ENCODE measurements at places on chromosomes 12 and 14.

DNA sequence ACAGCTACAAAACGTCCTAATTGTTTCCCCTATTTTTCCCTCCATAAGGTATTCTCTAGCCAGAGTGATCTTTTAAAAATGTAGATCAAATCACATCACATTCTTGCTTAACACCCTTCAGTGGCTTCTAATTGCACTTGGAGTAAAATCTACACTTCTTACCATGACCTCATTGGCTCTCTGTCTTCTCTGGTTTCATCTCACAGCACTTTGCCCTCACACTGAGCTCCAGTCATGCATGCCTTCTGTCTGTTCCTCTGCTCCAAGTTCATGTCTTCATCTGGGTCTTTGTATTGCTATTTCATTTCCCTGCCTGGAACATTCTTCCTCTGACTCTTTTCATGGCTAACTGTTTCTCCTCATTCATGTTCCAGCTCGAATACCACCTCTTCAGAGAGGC, 220.4 kb upstream of the GARIN6 start:
- DNase-seq, result no peak

DNA sequence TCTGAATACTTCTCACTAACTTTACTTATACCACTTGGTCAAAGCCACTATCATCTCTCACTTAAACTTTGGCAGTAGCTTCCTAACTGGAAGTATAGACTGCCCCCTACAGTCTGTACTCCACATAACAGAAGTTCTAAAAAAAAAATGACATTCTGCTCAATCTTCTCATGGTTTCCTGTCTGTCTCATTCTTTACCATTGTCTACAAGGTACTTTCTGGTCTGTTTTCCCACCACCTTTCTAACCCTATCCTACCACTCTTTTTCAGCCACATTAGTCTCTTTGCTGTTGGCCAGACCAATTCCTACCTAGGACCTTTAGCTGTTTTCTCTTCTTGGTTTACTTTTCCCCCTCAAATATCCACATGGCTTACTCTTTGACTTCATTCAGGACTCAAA, 14.7 kb downstream of the CPSF6 start:
- DNase-seq, result no peak

GRCh38 chr14:54447231-54447692, 6.1 kb upstream of the CNIH1 start:
- DNase-seq, result no peak

DNA sequence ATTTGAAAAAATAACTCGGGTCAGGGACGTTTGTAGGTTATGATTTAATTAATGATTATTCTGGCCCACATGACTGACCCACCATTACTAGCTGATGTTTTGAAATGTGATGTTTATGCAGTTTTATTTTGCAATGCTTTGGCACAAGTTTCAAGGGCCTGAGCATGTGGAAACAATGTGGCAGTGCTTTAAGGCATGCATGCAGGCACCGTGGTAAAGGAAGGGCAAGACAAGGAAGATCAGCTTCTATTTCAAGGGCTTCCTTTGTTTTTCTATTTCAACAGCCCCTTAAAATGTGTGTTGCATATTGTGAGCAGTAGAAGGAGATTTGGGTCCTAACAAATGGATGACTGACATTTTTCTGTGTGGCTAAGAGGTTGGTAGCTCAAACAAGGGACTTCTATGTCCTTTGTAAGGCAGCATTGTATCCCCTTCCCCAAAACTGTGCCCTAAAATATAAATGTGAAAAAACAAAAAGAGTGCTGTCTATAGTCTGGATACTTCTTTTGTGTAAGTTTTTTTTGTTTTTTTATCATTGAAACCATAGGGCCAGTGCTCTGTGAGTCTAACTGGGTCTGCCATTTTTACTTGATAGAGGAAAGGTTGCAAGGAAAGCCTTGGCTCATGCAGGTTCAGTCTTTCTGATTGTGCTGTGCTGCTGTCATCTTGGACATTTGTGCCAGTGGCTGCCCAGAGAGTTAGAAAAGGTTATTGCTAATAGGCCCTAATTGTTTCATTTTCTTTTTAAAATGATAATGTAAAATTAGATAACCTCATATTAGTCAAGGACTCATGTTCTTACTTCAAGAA, 103.5 kb downstream of the FGD4 start:
- DNase-seq, result no peak

- no peak for DNase-seq
Observed at GRCh38 chr12:44091948-44092606, 256.2 kb downstream of the TMEM117 start.

DNA sequence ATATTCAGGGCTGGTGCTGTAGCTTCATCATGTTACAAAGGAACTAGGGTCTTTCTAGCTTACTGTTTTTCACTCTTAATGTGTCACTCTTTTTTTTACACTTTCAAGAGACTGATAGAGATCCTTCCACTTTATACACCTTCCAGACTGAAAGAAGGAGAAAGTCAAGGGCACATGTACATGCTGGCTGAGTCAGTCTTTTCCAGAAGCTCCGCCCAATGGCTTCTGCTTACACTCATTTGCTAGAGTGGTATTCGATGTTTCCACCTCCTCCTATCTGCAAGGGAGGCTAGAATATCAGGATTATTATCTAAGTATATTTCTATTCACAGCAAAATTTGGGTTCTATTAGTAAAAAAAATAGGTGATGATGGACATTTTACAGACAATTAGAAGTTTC, 325.8 kb upstream of the OR4E1 start:
- no peak for DNase-seq

DNA sequence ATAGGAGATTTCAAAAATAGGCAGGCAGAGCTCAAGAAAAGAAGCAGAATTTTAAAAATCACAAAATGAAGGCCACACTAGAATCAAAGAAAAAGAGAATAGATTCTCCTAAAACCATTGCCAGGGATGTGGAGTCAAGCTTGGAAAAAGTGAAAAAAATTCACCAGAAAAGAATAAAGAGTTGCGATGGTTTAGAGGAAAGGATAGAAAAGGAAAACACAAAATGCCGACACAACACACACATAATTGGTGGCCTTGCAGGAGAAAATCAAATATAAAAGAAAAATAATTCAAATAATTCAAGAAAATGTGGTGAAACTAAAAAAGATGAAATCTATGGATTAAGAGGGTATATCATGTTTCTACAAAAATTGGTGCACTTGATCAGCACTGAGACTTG, 181.6 kb upstream of the C14orf180 start:
- DNase-seq, result no peak

- DNase-seq, result no peak
Observed at GRCh38 chr12:112252184-112252583, 126.8 kb downstream of the TRAFD1 start.

DNA sequence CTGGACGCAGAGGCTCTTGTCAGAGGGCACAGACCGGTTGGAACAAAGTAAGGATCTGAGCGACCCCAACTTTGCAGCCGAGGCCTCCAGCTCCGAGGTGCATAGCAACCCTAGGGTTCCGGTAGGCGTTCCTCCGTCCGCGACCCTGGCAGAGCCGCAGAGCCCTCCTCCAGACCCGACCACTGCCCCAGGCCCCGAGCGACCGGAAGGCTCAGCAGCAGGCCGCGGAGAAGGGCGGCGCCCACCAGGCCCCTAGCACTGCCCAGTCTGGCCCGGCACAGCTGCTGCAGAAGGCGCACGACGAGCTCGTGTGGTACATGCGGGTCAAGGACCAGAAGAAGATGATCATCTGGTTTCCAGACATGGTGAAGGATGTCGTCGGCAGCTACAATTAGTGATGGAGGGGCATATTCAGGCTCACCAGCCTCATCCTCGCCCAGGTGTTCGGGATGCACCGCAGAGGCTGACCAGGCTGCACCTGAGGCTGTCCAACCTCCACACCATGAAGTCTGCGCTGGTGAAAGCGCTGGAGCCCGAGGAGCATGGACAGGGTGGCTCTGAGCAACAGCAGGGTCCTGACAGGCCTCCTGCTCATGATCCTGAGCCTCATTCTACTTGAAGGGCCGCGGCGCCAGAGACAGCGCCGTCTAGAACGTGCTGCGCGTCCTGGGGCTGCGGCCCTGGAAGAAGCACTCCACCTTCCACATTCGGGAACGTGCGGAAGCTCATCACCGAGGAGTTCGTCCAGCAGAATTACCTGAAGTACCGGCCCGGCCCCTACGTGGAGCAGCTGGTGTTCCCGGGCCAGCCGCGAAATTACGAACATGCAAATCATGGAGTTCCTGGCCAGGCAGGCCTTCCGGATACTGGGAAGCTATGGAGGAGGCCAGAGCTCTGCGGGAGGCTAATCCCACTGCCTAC, 24.5 kb downstream of the CAPS2 start:
- no peak for DNase-seq

- DNase-seq, result no peak
Observed at GRCh38 chr14:95044463-95045105, 112.7 kb downstream of the DICER1 start.

DNA sequence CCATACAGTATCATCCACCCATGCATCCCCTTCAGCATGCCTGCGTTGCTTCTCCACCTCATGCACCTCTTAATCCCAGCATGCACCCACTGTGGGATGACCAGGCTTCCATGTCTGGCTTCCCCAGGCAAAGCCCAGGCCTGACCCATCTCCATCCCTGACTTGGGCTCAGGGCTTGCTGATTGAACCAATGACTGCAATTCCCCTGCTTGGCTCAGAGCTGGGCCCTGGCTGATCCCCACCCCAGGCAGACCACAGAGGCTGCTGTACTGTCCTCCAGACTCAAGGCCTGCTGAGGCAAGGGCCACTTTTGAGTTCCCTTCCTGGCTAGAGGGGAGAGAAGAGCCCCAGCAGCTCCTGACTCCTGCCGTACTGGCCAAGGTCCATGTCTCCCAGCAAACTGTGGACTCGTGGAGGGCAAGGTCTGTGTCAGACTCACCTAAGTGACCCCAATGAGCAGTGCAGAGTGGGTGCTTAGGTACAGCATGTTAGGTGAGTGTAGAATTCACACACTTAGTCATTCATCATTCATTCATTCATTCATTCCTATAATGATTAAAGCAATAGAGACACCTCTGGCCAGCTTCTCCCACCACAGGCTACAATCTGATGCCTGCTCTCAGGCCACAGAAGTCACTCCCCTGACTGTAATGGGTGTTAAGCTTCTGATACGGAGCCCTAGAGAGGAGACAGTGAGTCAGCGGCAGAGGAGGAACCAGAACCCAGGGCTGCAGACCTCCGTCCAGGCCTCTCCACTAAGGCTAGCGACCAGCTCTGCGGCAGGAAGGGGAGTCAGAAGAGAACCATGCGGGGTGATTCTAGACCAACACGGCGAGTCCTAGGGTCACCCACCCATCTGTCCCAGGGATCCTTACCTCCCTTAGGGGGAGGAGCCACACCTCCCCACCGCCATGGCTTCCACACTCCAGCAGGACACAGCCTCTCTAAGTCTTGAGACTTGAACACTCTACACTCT, 2.9 kb downstream of the BEGAIN start:
- no peak for DNase-seq

DNA sequence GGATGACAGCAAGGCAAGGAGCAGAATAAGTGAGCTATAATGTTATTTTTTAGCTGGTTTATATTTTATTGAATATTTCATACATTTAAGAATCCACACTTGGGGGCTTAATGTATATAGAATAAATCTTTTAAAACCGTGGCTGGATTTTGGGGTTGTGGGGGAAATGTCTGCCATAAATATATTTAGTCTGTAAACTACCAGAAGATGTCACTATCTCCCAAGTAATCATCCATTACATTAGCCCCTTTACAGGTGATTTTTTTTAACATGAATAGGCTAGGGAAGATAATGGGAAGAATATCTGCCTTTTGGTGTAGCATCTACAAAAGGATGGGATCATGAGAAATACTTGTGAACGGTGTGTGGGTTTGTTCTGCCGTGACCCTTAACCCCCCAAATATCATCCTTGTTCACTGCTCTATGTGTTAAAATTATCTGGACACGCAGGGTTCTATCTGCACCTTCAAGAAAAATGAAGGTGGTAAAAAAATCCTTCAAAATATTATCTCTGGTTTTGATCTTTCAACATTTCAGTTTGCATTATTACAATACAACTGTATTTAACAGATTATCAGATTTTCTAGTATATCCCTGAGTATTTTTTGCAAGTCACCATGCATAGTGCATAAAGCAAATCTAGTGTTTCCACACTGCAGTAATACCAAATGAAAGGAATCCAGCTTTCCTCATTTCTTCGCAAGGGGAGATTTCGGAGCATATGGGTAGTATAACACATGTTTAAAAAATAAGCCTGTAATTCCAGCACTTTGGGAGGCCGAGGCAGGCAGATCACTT, 8.0 kb upstream of the SLC17A8 start:
- no peak for DNase-seq

DNA sequence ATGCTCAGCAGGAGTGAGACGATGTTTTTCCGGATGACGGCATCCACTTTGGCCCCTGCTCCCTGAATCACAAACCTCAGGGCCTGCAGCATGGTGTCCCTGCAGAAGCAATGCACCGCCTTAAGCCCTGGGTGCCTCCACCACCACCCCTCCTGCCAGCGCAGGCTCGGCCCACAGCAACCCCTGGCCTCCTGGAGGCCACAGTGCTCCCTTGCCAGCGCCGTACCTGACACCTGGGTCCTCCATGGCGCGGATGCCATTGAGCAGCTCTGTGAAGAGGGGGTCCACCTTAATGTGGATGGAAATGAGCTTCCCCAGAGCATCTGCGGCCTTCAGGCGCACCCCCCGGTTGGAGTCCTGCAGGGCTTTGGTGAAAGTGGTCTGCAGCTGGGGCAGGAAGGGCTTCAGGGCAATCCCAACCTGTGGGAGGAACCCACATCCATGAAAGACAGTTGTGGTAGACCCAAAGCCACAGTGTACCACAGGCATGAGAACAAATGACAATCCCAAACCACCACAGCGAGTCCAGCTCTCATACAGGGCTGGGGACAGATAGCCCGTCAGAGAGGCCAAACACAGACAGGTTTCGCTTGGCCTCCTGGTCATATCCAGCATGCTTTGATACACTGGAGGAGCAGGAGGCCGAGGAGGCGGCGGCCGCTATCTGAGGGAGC, 17.9 kb upstream of the RAB35 start:
- DNase-seq, result no peak

DNA sequence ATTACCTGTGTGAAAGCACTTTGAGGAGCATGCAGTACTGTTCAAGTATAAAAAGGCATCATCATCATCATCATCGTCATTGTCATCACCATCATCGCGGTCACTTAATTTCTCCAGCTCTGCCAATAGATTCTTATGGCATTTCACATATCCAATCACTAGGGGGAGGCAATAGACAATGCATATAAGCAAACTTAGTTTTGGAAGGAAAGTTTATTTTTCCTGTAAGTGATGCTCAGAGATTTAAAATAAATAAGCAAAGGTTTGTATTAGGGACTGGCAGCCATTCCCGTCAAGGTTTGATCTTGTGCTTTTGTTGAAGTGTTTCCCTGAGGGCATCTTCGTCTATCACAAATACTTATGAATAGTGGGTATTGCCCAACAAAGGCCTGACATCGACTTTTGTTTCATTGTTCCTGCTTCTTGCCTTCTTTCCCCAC, 127.4 kb downstream of the KTN1 start:
- no peak for DNase-seq

GRCh38 chr12:113002676-113003075, 24.4 kb downstream of the OAS2 start:
- no peak for DNase-seq

GRCh38 chr12:71503579-71504391, 64.2 kb downstream of the LGR5 start:
- no peak for DNase-seq

GRCh38 chr12:46977871-46978375, 101.5 kb upstream of the PCED1B start:
- DNase-seq, result no peak

- DNase-seq, result no peak
Observed at GRCh38 chr12:8077207-8077606, 4.9 kb upstream of the NECAP1 start.

GRCh38 chr12:95351748-95352147, 122.2 kb upstream of the METAP2 start:
- DNase-seq, result no peak

GRCh38 chr12:46958053-46958452, 121.4 kb upstream of the PCED1B start:
- DNase-seq, result no peak

GRCh38 chr14:78022059-78022458, 148.1 kb upstream of the NRXN3 start:
- no peak for DNase-seq
